Hypothalamus (tissue), 51 donors: ENCODE measurements at places on chromosomes 16 and 17.

GRCh38 chr16:67100569-67101310 lies 9.0 kb upstream of the PHAF1 start:
- no peak for DNase-seq

GRCh38 chr17:9421525-9421924 lies 154.1 kb downstream of the STX8 start:
- no peak for DNase-seq

GRCh38 chr17:9053406-9053805 lies 32.1 kb downstream of the NTN1 start:
- no peak for DNase-seq

- no peak for DNase-seq
These were observed 61.8 kb downstream of the XYLT1 start for GRCh38 chr16:17408955-17409441.

DNA sequence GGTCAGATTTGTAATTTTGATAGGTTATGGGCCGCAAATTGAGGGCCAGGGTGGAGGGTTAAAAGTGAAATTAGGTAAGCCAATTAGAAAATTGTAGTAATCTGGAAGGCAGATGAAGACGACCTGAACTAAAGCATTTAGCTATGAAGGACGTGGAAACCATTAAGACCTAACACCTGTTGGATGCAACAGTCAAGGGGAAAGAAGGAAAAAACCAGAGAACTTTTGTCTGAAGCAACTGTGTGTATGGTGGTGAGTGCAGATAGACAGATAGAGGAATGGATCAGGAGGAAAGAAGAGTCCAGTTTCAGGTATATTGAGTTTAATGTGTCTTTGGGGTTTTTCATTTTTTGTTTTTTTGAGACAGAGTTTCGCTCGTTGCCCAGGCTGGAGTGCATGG lies 40.2 kb upstream of the MARCHF10 start:
- no peak for DNase-seq

GRCh38 chr16:77744141-77744540 lies 21.8 kb downstream of the NUDT7 start:
- DNase-seq: no peak

GRCh38 chr17:78357177-78357586 lies 2.7 kb downstream of the SOCS3 start:
- peak; percentile 38 for DNase-seq

GRCh38 chr17:50458270-50458669 lies 10.4 kb downstream of the CHAD start:
- DNase-seq: no peak

- DNase-seq: no peak
These were observed 177.4 kb downstream of the FTO start for GRCh38 chr16:53881371-53881770.

DNA sequence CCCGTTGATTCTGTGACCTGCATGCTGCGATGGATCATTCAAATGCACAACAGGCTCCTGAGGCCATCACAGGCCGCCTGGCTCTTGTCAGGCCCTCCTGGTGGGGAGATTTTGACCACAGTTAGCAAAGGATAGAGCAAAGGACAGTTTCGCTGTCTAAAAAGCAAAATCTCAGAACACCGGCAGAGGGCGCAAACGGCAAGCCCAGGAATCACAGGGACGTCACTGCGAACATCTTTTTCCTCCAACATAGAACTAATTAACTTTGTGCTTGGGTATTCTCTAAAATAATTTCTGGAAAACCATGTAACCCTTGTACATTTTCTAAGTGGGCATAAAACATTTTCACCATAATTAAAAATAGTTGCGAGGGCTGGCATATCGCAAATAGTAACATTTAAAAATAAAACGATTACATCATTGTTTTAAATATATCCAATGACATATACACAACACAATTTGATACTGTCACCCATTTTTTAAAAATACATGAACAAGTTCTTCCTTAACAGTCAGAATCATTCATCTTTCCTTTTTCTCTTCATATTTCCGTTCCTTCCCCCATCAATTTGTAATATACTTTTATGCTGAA lies 19.7 kb upstream of the SLC47A1 start:
- DNase-seq: no peak

GRCh38 chr17:9209781-9210370 lies 188.6 kb downstream of the NTN1 start:
- no peak for DNase-seq

DNA sequence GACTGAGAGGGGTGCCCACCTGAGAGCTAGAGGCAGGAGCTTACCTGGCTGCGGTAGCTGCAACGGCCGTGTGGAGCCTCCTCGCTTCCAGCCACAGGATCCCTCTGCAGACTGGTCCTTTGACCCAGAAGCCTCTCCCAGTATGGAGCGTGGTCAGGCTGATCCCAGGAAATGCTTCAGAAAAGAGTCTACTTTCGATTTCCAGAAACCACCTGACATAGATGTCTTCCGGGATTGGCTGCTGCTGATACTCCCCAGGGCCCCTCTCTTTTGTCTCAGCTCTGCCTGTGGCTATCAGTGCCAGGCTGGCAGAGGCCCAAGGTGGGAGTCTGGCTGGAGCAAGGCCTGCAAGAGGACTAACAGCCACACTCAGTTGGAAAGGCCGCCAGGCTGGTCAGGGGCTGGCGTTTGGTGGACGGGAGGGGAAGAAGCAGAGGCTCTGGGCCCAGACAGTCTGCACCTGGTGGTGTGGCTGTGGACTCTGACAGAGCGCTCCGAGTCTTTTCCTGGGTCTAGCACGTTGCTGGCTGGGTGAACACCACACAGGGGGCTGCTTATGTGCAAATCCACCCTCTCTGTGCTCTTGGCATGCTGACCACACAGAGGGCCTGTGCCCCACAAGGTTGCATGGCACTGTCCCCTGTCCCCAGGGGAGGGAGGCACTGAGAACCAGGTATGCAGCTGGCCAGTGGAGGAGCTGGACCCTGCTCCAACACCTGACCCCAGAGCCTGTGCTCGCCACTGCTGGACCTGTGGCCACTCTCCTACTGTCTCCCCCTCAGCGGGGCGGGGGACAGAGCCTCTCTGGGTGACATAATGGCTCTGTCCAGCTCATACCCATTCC lies at the start of gene LGALS3BP:
TSS of gene LGALS3BP (minus strand) at position 144 of the 844 bp plus-strand sequence. CDS start 2,732 bp downstream, outside the sequence.
- no peak for DNase-seq

DNA sequence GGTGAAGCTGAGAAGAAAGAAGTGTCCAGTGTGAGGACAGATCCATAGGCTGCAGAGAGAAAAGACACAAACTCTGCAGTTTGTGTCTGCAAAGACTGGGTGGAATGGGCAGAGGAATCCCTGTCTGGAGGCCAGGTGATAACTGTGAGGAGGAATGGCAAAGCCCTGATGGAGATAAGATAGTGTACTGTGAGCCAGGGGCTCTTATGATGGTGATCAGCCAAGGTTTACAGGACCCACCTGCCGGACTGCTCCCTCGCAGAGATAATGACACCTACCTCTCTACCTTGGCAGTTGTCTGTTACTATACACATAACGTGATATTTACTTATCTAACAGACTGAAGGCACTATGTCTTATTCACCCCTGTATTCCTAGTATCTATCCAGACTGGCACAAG lies 92.6 kb upstream of the ASIC2 start:
- no peak for DNase-seq

- no peak for DNase-seq
These were observed 3.6 kb downstream of the MAPK7 start for GRCh38 chr17:19381741-19382444.

DNA sequence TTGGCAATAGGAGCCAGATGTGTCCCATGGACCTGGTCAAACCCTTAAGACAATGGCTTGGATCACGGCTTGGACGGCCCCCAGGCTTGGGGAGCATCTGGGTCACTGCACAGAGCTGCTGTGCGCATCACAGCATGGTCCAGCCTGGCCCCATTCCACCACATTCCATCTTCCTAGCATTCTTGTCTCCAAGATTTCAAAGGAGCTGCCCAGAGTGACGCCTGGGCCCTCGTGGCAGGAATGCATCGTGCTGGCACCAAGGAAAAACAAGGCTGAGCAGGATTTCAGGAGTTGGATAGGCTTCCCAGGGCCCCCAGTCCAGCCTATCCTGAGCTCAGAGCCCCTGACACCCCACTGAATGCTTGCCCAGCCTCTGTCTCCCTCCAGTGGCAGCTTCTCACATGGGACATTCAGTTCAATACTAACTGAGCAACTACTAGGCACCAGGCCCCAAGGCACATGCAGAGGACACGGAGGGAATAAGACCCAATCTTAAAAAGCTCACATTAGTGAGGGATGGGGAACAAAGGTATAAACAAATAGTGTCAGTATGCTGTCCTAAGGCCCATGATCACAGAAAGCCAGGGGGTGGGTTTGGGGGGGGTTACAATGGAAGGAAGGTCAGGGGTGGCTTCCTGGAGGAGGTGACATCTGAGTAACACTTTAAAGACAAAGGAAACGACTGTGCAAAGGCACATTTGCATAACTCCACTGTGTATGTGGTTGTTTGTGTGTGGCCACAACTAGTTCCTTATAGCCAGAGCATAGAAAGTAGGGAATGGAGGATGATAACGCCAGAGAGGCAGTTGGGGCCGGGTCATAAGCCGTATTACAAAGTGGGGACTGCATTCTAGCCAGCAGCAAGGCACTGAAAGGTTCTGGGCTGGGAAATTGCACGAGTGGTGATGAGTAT lies 34.1 kb downstream of the TK2 start:
- DNase-seq: no peak

GRCh38 chr17:38982858-38983746 lies 15.9 kb upstream of the FBXO47 start:
- DNase-seq: no peak
